ENCODE measurements at places on chromosomes 12 and 14.

- no peak for DNase-seq
These were observed 90.0 kb upstream of the TMEM263 start for GRCh38 chr12:106865683-106866082.

- no peak for DNase-seq
These were observed 345.2 kb downstream of the BCL11B start for GRCh38 chr14:98926801-98927200.

GRCh38 chr14:34237677-34238076 is 224.4 kb downstream of the SPTSSA start:
- DNase-seq: no peak

GRCh38 chr12:127984386-127985055 is 282.4 kb upstream of the TMEM132C start:
- no peak for DNase-seq

DNA sequence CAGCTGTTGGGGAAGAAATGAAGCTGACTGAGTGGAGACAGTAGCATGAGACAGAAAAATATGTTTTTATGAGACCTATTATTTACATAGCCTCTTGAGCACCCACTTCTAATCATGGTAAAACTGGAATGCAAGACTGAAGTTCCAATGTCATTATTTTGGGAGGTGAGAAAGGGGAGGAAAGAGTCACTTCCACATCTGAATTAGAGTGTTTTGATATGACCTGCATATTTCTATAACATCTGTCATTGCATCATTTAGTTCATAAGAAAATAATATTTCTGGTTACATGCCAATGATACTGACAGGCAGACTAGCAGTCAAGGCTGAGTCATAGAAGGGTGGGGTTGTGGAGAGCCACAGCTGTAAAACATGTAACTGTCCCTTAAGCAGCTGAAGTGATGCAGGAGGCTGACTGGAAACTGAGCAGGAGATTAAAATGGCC is 26.7 kb downstream of the NTN4 start:
- DNase-seq: no peak

DNA sequence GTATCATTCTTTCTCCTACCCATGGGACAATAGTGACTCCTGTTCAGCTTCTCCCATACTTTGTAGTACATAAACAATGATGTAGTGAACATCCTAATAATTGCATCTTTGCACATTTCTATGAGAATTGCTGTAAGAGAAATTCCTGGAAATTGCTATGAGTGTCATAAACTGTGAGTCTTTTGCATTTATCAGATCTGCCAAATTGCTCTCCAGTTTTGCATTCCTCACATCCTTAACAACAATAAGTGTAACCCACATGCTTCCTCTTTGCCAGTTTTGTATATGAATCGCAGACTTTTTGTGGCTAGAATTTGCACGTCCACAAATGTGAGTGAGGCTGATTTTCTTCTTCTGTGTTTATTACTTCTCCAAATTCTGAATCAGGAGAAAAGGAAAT is 124.0 kb upstream of the TBX5 start:
- DNase-seq: no peak

GRCh38 chr12:91492648-91493047 is 310.0 kb upstream of the DCN start:
- DNase-seq: no peak

GRCh38 chr14:71686677-71687076 is 245.6 kb upstream of the RGS6 start:
- no peak for DNase-seq

- no peak for DNase-seq
These were observed 2.5 kb downstream of the SLC38A1 start for GRCh38 chr12:46266382-46266791.

- no peak for DNase-seq
These were observed 95.2 kb upstream of the PPP2R5C start for GRCh38 chr14:101666264-101666663.

- no peak for DNase-seq
These were observed 27.5 kb downstream of the TECPR2 start for GRCh38 chr14:102390064-102390855.

DNA sequence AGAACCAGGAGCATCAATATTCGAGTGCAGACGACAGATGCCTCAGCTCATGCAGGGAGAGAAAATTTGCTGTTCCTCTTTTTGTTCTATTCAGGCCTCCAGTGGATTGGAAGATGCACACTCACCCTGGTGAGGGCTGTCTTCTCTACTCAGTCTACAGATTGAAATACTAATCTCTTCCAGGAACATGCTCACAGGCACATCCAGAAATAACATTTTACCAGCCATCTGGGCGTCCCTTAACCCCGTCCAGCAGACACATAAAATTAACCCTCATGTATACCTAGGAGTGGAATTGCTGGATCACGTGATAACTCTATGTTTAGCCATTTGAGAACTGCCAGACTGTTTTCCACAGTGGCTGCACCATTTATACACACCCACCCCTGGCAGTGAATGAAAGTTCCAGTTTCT is 4.5 kb upstream of the OAS2 start:
- DNase-seq: no peak

GRCh38 chr12:109393437-109394345 is 46.0 kb downstream of the MYO1H start:
- DNase-seq: peak; percentile 79

GRCh38 chr12:108316176-108317086 is 22.7 kb downstream of the CMKLR1 start:
- DNase-seq: no peak

GRCh38 chr12:906062-906585 is 43.4 kb downstream of the RAD52 start:
- DNase-seq: no peak

All from GM10248 (cell line).